ENCODE measurements at places on chromosomes 6 and 20.

GRCh38 chr20:21395051-21395665 is 2.2 kb downstream of the NKX2-4 start:
- DNase-seq, result no peak

DNA sequence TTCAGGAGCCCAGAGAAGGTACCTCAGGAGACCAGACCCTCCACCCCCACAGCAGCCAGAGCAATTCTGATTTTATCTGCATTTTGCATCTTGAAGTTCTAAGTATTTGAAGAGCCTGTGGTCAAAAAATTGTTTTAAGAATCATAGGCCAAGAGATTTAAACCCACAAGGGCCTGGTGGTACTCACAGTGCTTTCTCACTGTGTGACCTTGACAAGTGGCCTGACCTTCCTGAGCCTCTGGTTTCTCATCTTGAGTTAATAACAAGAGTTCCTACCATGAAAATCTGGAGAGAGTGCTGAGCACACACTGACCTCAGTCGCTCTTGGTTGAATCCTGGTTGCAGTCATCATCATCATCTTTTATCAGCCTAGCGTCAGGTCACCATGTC is 45.4 kb upstream of the ID1 start:
- DNase-seq, result no peak

DNA sequence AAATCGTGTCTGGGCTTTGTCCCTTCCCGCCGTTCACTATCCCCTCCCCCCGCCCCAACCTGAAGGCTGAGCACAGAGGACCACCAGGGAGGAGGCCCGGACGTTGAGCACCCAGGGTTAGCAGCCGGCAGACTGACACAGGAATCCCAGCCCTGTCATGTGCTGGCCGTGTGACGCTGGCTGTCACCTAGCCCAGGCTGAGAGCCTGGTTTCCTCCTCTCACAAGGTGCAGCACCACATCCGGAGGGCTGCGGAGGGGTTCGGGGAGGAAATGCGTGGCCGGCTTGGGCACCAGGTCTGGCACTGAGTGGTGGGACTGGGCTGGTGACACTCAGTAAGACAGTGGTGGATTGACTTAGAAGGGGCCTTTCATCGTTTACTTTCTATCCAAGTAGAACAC is 4.6 kb upstream of the LSM14B start:
- DNase-seq, result no peak

- no peak for DNase-seq
These were observed 32.2 kb downstream of the MMUT start for GRCh38 chr6:49430866-49431265.

- no peak for DNase-seq
These were observed 149.9 kb downstream of the C6orf118 start for GRCh38 chr6:165159460-165159859.

- no peak for DNase-seq
These were observed 5.9 kb downstream of the CST1 start for GRCh38 chr20:23744817-23745216.

- peak; percentile 68 for DNase-seq
These were observed at the start of gene CD109 for GRCh38 chr6:73695619-73696421. CD109 (plus strand) TSS chr6:73696203; CDS start chr6:73696216, 13 bp downstream.

GRCh38 chr6:142306736-142307135 is 4.9 kb downstream of the ADGRG6 start:
- DNase-seq, result no peak

DNA sequence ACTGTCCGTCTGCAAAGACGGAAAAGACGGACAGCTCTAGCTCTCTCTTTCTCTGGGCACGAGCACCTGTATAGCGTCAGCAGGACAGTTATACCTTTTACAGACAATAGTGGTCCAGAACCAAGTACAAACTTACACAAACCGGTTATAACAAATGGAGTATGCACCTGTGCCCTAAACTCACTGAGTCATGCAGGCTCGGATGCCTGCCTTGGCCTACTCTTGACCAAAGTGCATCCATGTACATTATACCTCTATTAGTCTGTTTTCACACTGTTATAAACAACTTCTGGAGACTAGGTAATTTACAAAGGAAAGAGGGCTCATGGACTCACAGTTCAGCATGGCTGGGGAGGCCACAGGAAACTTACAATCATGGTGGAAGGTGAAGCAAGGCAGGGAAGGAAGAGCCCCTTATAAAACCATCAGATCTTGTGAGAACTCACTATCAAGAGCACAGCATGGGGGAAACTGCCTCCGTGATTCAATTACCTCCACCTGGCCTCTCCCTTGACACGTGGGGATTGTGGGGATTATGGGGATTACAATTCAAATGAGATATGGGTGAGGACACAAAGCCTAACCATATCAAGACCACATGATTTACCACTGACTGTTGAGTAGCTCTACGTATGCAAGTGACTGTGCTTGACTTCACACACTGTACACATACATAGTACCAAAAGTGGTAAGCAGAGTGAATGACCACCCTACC is 23.1 kb downstream of the MAN1A1 start:
- no peak for DNase-seq

GRCh38 chr6:166958926-166959861 is 2.8 kb upstream of the RNASET2 start:
- DNase-seq, result no peak

DNA sequence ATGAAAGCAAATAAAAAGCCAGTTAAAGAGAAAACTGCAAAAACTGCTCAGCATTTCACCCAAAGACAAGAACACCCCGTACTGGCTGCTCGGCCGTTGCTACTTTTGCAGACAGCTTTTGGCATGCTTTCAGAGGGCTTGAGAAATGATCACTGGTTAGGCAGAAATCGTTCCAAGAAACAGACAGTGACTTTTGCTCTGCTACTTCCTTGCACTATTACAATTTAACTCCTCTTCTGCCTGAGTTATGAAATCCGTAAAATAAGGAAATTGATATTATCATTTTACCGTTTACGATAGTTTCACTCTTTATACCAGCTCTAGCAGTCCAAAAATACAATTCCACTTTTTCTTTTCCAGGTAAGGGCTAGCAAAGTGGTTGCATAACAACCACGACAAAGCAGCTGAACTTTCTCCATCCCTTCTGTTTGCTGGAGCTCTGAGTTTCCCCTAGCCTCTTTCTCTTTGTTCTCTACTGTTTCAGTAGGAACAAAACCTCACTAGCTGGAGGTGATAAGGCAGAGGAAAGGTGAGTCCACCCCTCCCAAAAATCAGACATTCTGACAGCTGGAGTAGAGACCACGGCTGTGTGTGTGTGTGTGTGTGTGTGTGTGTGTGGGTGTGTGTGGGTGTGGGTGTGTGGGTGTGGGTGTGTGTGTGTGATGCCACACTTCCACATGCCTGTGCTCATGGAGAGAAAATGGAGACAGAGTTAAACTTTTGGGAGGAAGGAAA is 191.8 kb upstream of the RREB1 start:
- no peak for DNase-seq

- no peak for DNase-seq
These were observed 11.9 kb downstream of the C6orf89 start for GRCh38 chr6:36897609-36898008.

DNA sequence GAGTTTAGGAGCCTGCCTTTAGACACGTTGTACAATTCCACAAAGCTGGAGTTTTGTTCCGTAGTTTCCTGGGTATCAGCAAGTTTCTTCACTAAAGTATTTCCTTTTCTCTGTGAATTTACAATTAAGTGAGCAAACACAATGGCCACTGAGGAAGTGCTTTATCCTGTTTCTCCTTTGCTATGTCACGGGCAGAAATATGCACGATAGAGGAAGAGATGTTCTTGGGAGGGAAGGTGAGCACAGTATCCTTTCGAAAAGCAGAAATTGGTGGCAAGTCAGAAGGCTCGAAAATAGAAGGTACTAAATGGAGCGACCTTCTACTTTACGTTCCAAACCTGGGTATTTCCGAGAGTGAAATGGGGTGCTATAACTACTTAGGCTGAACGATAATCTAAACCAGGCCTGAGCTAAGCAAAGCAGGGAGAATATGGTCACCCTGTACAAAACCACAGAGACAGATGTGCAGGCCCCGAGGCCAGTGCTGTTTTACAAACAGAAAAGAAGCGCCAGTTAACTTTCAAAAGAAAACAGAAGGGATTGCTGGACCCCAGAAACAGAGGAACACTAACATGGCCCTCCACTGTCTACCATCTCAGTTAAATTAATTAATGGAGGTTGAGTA is 259.6 kb downstream of the TBC1D7 start:
- no peak for DNase-seq

DNA sequence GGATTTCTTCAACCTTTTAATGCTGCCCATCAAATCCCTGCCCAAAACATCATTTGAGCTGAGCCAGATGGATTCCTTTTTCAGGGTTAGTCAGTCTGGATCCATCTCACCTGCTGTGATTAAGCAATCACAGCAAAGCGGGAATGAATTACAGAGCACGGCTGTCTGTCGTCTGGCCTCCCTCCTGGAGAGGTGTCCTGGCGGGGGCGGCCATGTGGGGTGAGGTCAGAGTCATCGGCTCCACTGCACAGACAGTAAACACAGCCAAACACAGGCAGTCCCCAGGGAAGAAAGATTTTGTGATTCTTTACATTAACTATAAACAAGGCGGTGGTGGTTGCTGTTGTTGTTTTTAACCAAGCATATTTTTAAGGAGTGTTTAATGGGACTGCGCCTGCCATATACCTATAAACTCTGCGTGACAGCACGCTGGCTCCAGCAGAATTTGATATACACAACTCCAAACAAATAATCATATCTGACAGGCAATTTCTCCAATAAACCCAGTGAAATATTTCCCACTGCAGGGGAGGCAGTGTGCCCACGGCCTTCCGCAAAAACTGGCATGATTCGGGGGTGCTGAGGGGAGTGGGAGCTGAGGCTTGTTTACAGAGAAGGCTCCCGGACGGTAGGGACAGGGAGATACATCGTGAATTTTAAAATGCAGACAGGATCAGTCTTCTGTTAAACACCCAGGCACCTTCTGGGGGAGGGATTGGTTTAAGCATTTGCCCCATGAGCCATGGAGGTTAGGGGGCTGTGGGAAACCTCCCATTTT is 232.0 kb upstream of the PMEPA1 start:
- peak; percentile 53 for DNase-seq

DNA sequence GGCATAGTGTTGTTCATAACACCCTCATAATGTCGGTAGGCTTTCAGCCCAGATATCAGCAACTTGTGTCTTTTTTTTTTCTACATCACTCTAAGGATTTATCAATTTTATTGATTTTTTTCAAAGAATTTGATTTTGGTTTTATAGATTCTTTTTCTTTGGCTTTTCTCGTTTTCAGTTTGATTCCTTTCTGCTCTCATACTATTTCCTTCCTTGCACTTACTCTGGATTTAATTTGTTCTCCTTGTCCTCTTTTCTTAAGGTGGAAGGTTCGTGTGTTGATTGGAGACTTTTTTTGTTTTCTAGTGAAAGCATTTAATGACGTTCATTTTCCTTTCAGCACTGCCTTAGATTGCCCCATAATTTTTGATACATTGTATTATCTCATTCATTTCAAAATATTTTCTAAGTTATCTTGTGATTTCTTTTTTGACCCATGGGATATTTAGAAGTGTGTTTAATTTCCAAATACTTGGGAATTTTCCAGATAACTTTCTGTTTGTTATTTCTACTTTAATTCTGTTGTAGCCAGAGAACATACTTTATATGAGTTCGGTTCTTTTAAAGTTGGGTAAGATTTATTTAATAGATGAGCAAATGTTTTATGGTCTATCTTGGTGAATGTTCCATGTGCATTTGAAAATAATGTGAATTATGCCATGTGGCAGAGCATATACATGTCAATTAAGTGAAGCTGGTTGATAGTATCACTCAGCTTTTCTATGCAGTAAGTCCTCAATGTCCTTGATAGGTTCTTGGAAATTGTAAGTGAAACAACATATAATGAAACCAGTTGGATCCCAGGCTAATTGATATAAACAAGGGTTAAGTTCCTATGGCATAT is 62.8 kb downstream of the IRF4 start:
- no peak for DNase-seq

GRCh38 chr6:35651244-35651643 is 37.5 kb downstream of the FKBP5 start:
- no peak for DNase-seq

DNA sequence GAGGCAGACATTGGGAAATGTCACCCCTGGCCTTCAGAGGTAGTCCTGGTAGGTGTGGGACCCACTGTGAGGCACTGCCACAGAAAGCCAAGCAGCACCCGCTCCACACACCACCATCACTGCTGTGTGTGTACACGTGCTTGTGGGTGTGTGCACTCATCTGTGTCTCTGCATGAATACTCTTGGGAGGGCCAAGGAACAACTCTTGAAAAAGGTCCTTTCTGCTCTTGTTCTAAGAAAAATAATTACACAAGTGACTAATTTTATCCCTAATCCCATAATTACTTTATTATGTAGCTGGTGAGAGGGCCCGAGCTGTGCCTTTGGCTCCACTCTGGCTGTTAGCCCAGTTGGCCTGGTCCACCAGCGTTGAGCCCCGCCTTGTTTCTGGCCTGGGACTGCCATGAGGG is 21.7 kb upstream of the EPB41L1 start:
- no peak for DNase-seq

- DNase-seq, result no peak
These were observed 135.1 kb upstream of the CST7 start for GRCh38 chr20:24813936-24814335.

- no peak for DNase-seq
These were observed 63.8 kb upstream of the DYNLRB1 start for GRCh38 chr20:34452281-34452982.

GRCh38 chr6:6840831-6841291 is 252.3 kb downstream of the LY86 start:
- DNase-seq, result no peak

GRCh38 chr20:43513372-43513930 is 6.0 kb downstream of the L3MBTL1 start:
- DNase-seq, result no peak

DNA sequence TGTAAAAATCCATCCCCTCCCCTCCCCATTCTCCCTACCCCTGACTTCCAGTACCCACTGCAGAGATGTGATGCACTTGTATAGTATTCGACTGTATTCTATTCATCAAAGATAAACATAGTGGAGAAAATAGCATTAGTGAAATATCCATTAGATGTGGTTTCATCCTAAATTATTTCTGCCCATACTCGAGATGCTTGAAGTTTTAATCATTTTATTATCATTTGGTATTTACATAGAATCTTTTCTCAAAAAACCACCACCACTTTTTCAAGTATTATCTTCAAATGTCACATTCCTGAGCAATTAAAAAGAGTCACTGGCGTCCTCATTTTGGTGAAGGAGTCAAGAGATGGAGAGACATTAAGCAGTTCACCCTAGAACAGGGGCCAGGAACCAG is 181.9 kb downstream of the HAO1 start:
- DNase-seq, result no peak

DNA sequence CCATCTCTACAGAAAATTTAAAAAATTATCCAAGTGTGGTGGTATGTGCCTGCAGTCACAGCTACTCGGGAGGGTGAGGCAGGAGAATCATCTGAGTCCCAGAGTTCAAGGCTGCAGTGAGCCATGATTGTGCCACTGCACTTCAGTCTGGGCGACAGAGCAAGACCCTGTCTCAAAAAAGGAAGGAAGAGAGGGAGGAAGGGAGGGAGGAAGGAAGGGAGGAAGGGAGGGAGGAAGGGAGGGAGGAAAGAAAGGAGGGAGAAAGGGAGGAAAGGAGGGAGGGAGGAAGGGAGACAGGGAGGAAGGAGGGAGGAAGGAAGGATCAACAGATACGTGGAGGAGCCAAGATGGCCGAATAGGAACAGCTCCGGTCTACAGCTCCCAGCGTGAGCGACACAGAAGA is 90.1 kb downstream of the ZNF217 start:
- DNase-seq, result no peak

Data from NCI-H748 treated with DMSO at 0.1 percent for 48 hours (cell line).